ENCODE measurements at places on chromosomes 5 and 9.
A peak's percentile ranks its signal among the peaks of the same experiment; 100 is the strongest.

DNA sequence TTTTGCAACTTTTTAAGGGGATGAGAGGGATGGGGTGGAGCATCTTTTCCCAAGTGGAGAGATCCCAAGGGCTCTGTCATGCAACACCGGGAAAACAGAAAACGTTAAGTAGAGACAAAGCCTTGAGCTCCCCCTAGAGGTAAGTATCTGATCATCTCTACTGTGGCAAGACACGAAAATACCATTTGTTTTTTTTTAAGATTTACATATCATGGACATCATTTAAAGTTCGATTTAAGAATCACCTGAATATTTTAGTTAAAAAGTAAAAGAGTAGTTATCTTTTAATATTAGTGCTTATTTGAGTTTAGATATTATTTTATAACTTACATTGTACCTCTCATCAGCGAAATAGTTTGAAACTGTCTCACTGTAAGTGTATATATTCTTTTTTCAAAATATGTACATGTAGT lies 200.4 kb downstream of the LRRC70 start:
- DNase-seq = no peak

GRCh38 chr9:132590318-132591182 lies 8.1 kb downstream of the BARHL1 start:
- peak; percentile 74 for DNase-seq

DNA sequence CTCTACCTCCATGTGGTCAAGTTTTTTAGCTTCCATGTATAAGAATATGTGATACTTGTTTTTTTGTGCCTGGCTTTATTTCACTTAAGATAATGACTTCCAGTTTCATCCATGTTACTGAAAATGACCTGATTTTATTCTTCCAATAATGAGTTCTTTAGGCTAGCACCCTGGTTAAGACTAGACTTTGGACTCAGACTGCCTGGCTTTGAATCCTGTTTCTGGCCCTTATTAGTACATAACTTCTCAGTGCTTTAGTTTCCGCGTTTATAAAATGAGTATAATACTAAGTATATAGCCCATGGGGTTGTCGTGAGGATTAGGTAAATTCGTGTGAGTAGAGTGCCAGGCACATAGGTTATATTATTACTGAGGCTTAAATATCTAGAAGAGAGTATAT lies 18.5 kb downstream of the KIAA1958 start:
- no peak for DNase-seq

DNA sequence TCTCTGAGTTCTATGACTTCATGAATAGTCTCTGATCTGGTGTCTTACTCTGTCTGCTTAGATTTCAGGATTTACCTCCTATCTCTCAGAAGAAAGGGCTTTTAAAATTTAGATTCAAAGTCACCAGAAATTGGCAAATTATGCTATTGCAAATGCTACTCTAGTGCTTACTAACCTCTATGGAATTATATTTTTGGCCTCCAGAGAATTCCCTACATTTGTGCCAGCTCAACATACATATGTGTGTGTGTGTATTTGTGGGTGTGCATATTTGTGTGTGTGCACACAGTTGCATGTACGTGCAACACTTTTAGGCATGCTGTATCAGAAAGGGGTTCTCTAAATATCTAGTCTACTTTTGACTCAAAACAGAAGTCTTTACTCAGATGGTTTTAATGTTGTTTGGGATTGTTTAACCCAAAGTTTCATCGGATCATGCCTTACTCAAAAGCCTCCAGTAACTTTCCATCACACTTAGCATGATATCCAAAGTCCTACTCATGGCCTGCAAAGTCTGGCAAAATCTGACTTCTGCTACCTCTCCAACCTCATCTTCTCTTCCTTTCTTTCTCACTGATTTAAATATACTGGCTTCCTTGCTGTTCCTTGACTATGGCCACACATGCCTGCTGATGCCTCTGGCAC lies 147.6 kb upstream of the NR3C1 start:
- DNase-seq = no peak

DNA sequence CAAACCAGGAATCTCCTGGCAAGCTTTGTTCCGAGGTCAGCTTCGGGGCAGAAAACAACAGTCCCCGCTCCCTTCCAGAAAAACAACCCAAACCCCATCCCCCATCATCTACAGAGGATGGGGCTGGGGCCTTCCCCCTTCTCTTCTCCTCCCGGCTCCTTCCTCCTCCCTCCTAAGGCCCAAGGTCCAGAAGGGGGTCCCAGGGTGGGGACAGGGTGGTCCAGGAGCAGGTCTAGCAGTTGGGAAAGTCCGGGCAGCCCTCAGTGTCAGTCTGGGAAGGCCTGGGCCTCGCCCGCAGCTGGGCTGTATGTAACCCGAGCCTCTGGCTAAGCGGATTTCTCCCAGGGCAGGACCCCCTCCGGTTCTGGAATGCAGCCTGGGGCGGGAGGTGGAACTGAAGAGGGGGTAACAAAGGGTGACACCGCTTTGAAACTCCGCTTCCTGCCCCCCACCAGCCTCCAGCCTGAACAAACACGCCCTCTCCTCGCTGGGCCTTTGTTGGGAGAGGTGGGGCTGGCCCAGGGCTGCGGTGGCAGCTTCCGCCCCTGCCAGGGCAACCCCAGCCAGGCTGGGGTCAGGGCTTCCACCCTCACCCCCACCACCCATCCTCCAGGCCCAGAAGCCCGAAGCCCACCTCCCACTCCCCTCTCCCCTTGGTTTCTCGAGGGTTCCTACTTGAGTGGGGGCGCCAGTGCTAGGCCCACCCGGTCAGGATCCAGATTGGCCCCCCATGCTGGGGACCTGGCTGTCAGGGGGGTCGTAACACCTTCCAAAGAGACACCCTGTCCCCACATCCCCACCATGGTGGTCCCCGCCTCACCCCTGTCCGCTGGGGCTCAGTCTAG lies 63.5 kb downstream of the C9orf50 start:
- DNase-seq = peak; percentile 99

DNA sequence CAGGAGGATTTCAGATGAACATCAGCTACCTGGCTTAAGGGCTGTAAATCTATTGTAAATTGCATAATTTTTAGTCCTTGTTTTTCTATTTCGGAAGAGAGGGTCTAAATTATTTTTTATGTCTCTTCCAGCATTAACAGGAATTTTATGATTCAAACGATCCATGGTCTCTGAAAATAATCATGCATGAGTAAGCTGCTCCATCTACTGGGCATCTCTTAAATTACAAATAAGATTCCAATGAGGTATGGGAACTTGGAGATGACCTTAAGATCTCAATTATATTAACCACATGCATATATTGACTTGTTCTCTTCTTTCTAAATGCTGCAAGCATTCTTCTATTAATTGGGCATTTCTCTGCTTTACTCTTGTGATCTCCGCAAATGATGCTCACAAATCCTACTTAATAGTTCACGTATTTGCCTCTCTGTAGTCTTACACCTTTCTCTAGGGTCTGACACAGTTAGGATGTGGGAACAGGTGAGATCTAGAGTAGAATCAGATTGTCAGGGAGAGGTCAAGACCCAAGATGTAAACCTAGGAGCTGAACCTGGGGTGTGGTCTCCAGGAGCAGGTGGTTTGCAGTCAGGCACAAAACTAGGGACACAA lies 86.9 kb downstream of the NUDT12 start:
- no peak for DNase-seq

DNA sequence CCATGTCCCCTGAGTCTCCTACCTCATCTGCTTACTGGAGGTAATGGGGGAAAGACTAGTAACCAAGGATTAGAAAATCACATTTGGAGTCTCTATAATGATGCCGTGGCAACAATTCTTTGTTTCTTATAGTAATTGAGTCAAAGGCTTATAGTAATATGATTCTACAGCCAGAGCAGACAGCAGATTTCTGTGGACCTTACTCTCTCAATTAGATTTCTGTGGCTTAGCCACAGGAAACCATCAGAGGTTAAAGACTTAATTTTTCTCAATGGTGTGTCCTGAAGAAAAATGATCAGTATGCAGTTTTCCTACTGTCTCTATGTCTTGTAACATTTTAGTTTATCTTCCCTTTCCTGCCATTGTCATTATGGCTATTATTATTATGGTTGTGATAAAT lies 59.3 kb upstream of the CD180 start:
- DNase-seq = no peak

DNA sequence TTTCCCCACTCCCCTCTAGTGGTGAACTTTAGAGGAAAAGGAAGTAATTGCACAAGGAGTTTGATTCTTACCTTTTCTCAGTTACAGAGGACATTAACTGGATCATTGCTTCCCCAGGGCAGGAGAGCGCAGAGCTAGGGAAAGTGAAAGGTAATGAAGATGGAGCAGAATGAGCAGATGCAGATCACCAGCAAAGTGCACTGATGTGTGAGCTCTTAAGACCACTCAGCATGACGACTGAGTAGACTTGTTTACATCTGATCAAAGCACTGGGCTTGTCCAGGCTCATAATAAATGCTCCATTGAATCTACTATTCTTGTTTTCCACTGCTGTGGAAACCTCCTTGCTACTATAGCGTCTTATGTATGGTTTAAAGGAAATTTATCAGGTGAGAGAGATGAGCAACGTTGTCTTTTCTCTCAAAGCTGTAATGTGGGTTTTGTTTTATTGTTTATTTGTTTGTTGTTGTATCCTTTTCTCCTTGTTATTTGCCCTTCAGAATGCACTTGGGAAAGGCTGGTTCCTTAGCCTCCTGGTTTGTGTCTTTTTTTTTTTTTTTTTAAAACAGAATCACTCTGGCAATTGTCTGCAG lies 25.3 kb downstream of the SLC22A5 start:
- DNase-seq = peak; percentile 25

- no peak for DNase-seq
These were observed 6.1 kb upstream of the ANGPTL2 start for GRCh38 chr9:127128341-127129072.

DNA sequence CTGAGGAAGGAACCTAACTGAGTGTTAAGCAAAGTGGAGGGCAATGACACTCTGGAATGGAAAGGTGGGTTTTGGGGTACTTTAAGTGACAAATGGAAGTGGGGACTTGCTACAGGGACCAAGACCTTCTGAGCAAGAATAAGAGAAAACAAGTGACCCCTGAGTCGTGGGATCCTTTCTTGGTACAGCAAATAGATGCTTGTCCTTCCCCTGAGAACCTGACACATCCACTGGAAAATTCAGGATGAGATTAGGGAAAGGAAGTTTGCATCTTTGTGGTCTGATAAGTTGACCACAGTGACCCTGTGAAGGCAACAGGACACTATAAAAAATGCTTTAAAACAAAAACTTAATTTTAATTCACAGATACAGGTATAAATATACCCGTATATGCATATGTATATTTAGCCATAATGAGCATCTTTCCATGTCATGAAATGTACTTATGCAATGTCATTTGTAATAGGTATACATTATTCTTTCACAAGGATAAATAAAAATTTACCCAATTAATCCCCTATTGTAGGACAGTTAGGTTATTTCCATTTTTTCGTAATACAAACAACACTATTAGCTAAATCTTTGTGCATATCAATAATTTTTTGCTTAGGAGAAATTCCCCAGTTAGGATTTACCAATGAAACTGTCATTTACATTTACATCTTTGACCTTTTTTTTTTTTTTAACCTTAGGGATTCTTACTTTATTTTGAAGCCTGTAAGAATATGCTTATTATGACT lies 2.0 kb upstream of the IRF1 start:
- DNase-seq = no peak

DNA sequence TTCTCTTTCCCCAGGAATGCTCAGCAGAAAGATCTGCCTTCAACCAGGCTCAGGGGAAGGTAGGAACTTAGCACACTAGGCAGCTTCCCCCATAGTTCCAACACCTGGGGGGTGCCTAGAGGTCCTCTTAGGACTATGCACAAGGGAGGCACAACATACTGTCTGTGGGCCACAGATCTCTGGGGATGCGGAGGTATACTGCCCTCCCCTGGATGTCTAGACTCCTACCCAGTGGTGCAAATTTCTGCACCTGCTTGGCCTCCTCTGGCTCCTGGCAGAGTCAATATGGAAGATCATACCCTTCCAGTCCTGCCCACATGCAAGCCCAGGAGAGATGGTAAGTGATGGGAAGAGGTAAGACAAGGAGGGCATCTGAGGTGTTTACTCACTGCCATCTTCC lies 247.5 kb upstream of the DAPK1 start:
- DNase-seq = peak; percentile 61

- DNase-seq = no peak
These were observed 364.6 kb upstream of the TRPC7 start for GRCh38 chr5:136729901-136730355.

DNA sequence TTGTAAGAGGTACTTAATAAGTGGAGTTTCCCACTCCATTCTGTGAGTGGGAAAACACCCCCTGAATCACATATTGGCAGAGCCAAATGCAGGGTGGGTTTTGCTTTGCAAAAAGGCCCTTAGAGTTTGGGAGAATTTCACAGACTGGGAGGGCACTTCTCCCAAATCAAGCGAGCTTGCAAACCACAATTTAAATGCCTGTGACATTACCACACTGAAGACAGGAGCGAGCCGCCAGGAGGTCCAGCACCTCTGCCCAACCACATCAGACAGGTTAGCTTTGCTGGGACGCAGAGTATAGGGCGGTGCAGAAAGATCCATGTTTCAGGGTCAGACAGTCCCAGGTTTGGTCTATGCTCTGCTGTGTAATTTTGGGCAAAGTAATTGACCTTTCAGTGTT lies 2.3 kb downstream of the ALAD start:
- DNase-seq = no peak

DNA sequence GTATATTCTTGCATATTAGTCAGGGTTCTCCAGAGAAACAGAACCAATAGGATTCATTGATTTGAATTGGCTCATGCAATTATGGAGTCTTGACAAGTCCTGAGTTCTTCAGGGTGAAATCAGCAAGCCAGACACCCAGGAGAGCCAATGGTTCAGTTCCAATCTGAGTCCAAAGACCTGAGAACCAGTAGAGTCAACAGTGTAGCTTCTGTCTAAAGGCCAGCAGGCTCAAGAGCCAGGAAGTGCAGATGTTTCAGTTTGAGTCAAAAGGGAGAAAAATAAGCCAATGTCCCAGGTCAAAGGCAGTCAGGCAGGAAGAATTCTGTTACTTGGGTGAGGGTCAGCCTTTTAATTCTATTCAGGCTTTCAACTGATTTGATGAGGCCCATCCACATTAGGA lies 37.8 kb upstream of the ANKRD34B start:
- DNase-seq = no peak

DNA sequence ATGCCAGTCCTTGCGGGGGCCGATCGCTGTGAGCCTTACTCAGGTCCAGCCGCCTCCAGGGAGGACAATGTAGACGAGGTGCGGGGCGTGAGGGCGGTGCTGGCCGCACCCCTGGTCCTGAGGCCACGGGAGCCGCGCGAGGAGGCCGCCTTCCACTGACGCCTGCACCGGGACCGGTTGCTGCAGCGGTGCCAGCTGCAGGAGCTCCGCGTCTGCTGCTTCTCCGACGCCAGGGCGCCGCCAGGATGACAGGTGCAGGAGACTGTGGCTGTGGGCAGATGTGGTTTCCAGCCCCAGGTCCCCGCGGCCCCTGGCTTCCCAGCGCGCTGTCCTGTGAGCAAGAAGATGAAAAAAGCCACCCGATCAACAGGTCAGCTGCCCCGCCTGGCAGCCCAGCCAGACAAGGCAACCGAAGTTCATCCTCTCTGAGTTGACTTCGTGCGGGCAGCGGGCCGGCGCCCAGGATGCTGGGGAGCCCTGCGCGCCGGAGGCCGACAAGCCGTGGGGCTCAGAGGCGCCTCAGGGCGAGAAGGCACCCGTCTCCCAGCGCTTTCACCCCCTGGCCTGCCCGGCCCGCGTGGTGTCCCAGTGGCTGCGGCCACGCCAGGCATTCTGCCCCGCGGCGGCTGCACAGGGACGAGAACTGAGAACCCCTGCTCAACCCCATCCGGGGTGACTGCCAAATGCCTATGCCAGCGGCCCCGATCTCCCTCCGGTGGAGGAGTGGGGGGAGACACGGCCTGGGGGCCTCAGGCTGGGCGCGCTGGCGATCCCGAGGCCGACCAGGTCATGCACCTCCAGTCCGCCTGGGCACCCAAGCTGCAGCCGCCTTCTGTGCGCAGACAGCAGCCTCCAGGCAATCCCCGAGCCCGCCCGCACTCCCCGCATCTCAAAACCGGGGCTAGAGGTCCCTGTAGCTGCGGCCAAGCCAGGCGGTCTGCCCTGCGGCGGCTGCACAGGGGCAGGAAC lies 43.4 kb upstream of the BICD2 start:
- peak; percentile 71 for DNase-seq

All from endodermal cell (in vitro differentiated cells).